Fibroblast of mammary gland (primary cell): ENCODE measurements at places on chromosomes 2 and 18.

DNA sequence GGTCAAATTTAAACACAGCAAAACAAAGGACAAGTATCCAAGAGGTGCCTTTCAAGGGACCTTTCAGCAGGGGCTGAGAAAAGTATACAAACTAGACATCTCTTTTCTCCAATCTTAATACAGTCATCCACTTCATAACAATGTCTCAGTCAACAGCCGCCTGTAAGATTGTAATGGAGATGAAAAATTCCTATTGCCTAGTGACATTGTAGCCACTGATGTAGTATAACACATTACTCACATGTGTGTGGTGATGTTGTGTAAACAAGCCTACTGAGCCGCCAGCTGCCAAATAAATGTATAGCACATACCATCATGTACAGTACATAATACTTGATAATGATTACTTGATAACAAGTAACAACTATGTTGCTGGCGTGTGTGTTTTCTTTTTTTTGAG, 31.0 kb downstream of the VIT start:
- DNase-seq, result no peak

GRCh38 chr2:208491641-208492040, 85.0 kb downstream of the PTH2R start:
- no peak for DNase-seq

DNA sequence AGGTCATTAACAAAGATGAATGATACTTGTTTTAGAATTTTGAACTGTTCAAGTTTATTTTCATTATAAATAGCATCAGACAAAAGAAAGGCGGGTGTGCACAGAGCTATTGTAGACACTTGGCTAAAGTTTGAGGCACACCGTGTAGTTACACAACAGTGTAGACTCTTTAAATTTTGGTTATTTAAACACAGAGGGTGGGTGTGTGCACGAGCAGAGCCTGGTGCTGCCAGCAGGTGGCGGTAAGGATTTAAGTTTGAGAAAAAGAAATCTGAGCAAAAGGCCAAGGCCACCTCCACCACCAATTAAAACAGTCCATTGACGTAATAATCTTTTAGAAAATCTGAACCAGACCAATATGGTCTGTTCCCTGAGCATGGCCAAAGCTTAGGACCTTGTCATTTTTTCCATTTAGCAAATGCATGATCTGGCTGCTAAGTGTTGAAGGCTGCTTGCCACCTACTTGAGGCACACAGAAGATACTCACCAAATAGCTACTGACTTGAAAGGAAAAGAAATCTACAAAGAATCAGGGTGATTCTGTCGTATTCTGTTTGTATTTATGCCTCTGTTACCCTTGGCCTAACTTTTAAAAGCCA, 14.3 kb downstream of the COPS7B start:
- DNase-seq, result peak; percentile 56

- no peak for DNase-seq
Measured at GRCh38 chr2:223096235-223096970, 44.4 kb downstream of the KCNE4 start.

DNA sequence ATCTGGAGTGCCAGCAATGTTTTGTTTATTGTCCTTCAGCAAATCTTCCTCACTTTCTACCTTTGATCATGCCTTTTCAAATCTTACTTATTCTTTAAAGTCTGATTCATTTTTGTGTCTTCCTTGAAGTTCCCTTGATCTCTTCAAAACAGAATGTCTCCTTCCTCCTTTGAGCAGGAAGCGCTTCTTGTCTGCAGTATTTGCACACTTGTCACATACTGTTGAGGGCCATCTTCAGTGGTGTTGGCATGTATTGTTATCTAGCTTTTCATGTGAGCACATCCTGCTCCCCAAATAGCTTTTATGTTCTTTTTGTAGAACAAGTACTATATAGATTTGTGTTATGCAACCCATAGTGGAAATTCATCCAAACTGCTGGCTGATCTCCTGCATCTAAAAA, 5.9 kb upstream of the CERS6 start:
- DNase-seq, result no peak

DNA sequence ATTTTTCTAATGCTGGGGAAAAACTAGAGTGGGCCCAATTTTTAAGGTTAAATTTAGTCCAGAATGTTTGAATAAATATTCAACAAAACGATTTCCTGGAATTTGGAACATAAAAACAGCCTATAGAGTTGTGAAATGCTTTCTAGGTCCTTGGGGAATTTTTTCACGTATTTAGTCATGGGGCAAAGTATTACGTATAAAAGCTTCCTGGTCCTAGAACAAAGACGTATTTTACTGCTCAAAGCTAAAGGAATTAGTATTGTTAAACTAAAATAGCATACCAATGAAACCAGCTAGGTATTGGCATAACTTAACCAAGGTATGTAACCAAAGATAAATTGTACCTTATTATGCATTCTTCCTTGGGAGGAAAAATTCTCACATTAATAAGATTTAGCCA, 1.6 kb downstream of the SESTD1 start:
- DNase-seq, result peak; percentile 89

GRCh38 chr2:8803658-8804379, 33.6 kb downstream of the KIDINS220 start:
- peak; percentile 96 for DNase-seq

DNA sequence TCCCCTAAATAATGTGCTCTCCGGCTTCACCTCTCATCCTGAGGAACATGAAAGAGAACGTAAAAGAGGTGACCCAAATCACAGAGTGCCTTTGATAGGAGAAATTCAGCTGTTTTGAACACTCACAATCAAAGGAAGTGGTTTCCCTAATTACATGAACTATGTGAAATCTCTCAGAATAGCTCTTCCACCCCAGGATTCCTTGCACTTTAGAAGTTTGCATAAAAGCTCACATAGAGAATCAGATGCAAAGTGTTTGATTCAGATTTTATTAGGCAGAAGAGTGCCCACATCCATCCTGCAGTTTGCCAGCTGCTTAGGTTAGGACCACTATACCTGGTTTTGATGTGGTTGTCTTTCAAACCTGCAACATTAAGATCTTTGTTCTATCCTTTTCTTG, 61.0 kb downstream of the MAP3K20 start:
- DNase-seq, result no peak

DNA sequence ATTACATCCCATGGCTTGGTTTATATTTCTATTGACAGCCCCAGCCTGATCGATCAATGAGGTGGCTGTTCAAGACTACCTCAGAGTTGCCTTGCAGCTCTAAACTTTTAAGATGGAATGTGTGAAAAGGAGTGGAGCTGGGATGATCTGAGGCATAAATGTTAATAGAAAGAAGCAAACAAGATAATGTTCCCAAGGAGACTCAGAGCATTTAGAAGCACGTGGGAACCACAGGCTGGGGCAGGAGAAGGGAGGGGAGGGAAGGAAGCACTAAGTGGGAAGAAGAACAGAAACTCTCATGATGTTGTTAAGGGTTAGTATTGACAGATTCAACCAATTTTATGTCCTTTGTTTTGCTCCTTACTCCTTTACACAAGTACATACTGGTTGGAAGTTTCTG, 28.8 kb upstream of the LRATD1 start:
- no peak for DNase-seq

- DNase-seq, result peak; percentile 80
Measured at GRCh38 chr18:21704603-21705364, at the start of gene ABHD3. ABHD3 (minus strand) TSS chr18:21704774; CDS start chr18:21704665, 109 bp downstream.

- DNase-seq, result peak; percentile 48
Measured at GRCh38 chr2:41791523-41791922, 256.3 kb upstream of the PKDCC start.

- no peak for DNase-seq
Measured at GRCh38 chr2:188973641-188974040, 532 bp upstream of the COL3A1 start.

DNA sequence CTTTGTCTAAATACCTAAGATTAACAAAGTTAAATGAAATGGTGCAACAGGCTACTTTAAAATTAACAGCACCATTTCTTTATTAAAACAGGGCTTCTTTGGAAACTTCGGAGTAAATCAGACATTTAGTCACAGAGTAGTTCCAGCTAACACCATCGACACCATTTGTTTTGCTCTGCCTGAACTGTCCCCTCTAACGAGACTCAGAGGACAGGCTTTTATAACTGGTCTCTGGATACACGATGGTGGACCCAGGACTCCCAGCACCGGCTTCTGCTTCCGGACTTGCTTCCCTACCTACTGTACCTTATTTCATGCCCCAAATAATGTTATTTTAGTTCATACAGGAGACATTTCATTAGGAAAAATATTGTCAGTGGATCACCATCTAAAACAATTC, 252.1 kb downstream of the XIRP2 start:
- DNase-seq, result no peak

DNA sequence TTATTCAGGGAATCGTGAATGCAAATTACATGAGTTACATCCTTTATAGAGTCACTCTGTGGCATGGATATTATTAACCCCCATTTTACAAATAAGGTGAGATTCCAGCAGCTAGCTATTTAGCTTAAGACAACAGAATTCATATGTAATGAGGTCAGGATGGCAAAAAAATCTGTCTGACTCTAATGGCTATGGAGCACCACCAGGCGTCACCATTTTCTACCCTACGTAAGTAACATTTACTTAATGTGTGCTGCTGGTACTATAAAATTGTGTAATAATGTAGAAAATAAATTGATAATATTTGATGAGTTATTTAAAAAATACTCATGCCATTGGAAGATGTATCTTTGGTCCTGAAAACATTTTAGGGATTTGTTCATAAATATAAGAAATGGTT, 2040.1 kb upstream of the LRRTM1 start:
- no peak for DNase-seq

DNA sequence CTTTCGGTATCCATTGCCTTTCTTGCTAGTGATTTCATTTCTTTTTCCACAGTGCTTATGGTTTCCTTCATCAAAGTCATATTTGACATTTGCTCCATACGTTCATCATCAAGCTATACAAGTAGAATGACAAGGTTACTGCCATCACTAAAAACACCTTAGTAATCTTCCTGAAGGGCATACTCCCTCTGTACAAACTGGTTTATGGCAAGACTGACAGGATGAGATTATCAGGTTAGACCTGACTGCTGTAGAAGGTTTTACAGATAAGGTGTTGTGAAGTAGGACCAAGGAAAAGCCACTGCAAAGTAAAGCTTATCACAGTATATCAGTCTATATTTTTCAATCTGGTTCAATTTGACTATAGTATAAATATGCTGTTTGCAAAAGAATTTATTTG, 37.5 kb upstream of the C2orf15 start:
- DNase-seq, result no peak

- peak; percentile 27 for DNase-seq
Measured at GRCh38 chr2:207692206-207693065, 19.0 kb upstream of the CCNYL1 start.

DNA sequence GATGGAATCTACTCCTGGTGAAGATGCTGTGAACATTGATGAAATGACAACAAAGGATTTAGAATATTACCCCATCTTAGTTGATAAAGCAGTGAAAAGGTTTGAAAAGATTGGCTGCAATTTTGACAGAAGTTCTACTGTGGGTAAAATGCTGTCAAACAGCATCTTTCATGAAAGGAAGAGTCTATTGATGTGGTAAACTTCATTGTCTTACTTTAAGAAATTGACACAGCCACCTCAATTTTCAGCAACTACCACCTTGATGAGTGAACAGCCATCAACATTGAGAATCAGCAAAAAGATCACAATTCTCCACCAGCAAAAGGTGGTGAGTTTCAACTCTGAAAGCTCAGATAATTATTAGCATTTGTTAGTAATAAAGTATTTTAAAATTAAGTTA, 310.3 kb upstream of the RBMS1 start:
- no peak for DNase-seq

DNA sequence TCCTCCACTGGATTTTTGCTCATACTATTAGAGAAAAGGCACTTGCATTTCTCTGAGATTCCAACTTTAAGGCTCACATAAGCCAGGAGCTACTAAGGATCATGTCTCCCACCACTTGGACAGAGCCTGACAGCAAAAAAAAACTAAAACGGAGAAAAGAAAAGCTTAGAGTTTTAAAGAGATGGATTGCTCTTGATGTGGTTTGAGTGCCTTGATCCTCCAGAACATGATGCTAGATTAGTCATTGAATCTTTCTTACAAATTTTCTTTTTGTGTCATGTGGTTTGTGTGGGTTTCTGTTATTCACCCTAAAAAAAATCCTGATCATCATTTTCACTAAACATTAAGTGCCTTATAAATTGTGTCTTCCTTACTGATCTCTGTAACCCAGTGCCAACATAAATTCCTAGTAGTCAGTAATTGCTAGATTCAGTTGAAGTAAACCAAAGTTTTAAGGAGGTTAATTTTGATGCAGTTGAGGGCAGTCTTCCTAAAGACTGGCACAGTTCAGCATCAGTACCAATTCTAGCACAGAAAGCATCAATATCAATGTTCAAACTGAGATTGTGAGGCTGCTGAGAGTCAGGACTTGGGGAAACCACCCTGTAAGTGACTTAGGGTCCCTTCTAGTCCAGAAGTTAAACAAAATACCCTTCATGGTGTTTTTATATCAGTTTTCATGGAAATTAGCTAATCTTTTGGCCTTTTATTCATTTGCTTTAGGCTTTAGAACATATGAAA, 206.3 kb downstream of the RAD51AP2 start:
- no peak for DNase-seq

DNA sequence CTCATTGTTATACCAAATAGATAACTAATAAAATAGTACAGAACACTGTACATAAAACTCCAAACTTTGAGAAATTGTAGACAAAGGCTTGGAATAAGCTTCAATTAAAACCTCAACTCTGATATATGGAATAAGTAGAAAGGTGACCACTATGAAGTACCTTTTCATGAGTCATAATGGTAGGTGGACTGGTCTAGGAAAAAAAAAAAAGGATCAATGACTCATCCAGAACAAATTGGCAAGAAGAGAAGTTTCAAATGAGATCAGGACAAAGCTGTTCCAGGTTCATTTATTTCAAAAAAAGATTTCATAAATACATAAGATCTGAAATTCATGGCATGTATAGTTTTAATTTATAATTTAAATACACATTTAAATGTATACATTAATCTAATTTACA, 769.7 kb downstream of the SUCLG1 start:
- no peak for DNase-seq

DNA sequence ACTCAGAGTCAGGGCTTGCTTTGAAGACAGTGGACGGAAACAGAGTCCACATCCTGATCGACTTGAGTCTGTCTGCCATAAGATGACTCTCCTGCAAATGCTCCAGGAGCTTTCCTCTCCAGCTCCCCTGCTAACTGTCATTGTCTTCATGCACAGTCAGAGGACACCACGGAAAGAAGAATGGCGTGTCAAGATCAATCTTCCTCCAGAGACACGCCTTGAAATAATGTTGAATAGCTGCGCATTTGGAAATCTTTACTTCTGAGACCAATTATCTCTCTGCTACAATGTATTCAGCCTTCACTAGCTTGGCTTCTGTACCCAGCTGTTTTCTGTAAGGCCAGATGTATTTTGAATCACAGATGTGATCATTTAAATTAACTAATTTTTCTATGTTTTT, 457.2 kb downstream of the CDH2 start:
- DNase-seq, result no peak

DNA sequence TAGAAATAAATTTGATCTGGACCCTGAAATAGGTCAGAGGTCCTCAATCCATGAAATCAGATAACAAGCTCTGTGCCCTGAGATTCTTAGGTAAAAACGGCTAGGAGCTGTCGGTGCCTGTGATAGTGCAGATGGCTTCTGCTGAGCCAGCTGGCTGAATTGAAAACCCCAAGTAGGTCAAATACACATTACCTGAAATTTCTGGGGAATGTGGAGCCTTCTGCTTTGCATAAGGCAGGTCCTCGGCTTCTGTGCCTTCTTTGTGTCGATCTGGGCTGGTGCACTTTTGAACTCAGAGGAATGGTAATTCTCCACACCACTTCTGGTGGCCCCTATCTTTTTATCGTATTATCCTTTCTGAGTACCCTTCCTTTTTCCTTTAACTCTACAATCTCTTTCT, 66.6 kb downstream of the CNTNAP5 start:
- DNase-seq, result no peak

- DNase-seq, result no peak
Measured at GRCh38 chr2:218366621-218367414, 10.2 kb downstream of the CATIP start.
